Mesothelial cell of epicardium (in vitro differentiated cells): ENCODE measurements at places on chromosomes 12 and 14. TPM values are rescaled to one million over a fixed set of nuclear protein-coding genes. Genes with fewer than 3 reads are reported as not detected.

GRCh38 chr12:59085690-59086089, 165.4 kb upstream of the LRIG3 start:
- no peak for DNase-seq

GRCh38 chr12:20490213-20490612, 121.9 kb downstream of the PDE3A start:
- DNase-seq = no peak

GRCh38 chr14:34035934-34036250, 85.0 kb upstream of the EGLN3 start:
- no peak for DNase-seq

The RSRC2 gene
- 124 to 131 TPM (median 131 TPM) in 3 replicates for total RNA-seq

DNA sequence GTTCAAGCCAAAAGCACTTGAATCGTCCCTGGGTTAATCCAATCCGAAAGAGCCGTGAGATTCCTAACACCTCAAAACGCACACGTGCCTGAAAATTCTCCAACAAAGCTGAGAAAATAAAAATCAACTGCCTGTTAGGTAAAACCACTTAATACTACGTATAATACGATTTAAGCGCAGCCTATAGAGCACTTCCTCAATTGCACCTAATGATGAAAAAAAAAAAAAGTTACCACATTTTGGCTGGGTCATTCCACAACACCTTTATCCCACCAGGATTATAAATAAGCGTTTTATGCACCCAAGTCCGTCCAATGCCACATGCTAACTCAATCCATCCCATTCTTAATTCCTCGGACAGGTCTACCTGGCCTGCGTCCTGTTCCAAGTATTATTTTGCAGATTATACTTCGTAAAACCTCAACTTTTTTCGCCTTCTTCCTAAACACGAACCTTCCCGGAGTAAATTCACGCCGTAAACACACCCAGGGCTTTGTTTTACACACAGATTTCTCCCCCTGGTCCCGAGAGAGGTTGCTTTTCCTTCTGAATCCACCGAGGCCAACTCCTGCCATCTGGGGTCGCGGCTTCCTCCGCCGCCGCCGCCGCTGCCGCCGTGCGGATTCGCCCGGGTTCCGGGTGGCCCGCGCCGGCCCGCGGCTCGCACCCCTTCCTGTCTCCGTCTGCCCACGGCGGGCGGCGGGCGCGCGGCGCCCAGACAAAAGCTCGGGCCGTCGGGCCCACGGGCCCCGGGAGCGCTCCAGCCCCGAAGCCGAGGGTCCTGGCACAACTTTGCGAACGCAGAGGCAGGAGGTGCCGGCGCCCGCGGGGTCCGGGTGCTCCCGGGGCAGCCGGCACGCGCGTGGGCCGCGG, 66.2 kb downstream of the RNF34 start:
- DNase-seq = no peak

DNA sequence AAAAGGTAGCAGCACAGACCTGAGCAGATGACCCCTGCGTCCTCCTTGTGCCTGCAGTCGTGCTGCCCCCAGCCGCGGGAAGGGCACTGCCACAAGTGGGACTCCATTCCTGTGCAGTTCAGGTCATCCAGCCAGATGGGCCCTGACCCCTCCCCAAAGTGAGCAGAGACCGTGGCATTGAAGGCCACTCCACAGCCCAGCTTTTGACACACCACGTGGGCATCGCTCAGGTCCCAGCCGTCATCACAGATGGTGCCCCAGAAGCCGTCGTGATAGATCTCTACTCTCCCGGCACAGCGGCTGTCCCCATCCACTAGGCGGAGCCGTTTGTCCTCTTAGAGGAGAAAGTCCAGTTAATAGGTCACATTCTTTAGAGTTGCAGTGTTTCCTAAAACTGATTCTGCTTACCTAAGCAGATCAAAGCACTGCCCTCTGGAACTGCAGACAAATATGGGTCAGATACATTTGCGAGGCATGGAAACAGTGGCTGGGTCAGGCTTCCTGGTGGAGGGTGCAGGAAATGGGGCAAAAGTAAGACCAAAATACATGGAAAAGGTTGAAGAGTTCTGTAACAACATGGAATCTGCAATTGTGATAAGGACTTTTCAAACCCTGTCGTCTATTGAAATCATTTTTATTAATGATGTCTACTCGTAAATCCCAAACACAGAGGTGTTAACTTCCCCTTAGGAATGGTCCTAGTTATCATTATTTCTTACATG, 69.4 kb downstream of the CD163L1 start:
- no peak for DNase-seq

DNA sequence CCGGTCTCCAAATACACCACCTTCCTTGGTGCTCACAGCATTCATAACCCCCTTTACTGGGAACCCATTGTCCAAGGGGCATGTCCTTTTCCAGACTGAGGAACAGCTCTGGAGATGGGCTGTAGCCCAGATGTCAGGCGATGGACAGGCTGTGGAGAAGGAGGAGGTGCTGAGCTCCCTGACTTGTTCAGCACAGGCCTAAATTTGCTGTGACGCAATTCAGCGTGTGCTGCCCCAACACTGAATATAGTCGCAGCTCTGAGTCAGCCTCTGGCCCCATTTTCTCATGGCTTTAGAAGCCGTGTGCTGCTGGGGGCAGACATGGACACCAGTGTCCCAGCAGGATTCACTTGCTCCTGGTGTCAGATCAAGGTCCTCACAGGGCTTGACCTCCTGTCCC, 269.1 kb downstream of the EMP1 start:
- no peak for DNase-seq

- DNase-seq = no peak
These were observed 334.6 kb downstream of the SYT1 start for GRCh38 chr12:79199166-79199565.

DNA sequence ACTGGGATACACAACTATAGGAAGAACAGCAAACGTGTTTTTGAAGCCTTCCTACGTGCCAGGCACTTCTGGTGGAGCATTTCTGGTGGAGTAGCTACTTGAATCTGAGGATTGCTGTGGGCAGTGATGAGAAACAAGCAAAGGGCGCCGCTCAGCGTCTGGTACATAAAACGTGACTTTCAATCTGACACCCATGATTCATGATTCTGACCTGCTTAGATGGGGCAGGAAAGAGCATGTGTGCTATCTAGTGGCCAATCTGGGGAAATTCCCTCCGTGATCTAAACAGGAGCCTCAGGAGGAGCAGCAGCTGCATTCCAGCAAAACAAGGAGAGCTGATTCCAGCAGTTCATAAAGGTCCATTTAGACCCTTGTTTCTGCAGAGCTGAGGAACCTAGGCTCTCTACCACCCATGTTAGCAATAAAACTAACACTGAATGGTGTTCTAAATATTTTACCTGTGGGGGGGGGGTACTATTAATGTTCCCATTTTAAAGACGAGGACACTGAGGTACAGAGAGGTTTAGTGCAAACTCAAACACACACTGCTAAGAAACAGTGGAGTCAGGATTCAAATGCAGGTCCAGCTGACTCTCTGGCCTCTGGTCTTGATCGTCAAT, 37.8 kb downstream of the PAH start:
- no peak for DNase-seq

The TSPAN19 gene
- 0.31 to 0.66 TPM (median 0.51 TPM) in 3 replicates for total RNA-seq

The PTPRB gene
- total RNA-seq = 1.7 to 2.2 TPM (median 1.9 TPM) in 3 replicates

- no peak for DNase-seq
These were observed 103.5 kb downstream of the CACNA1C start for GRCh38 chr12:2156333-2156732.

The CCDC38 gene
- total RNA-seq = 0.09 to 0.13 TPM in 2 of 3 replicates, not detected in the other

- DNase-seq = no peak
These were observed 24.6 kb upstream of the NUDT14 start for GRCh38 chr14:105205673-105206208.

DNA sequence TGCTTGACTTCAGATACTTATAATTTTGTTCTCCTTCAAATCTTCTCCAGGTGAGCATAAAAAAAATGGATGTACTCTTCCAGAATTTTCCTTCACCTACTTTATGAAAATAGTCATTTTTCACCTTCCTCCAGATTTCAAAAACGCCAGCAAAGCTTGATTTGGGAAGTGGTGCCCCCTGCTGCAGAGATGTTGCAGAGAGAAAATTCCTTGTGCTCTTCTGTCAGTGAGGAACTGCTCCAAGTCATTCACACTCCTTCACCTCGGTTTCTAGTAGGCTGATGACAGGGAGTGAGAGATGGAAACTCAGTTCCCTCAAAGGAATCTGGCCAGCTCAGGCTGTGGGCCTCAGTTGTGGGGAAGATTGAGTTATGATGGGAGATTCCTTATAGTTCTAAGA, 24.2 kb upstream of the RNASE3 start:
- no peak for DNase-seq

The PHLDA1 gene
- total RNA-seq = 23.4 to 24.4 TPM (median 23.6 TPM) in 3 replicates

- no peak for DNase-seq
These were observed 96.1 kb upstream of the DACT1 start for GRCh38 chr14:58541633-58542022.

DNA sequence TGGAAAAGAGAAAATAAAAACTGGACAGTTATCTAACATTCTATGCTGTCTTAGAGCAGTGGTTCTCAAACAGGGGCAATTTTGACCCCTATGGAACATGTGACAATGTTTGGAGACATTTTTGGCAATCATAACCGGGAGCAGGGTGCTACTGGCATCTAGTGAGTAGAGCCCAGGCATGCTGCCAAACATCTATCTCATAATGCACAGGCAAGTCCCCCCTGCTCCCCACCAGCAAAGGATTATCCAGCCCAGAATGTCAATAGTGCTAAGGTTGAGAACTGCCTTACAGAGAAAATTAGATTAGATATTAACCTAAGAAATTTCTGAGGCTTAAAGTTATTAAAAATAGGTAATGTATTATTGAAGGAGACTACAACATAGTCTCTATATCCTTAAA, 22.9 kb upstream of the CATSPERB start:
- DNase-seq = no peak

DNA sequence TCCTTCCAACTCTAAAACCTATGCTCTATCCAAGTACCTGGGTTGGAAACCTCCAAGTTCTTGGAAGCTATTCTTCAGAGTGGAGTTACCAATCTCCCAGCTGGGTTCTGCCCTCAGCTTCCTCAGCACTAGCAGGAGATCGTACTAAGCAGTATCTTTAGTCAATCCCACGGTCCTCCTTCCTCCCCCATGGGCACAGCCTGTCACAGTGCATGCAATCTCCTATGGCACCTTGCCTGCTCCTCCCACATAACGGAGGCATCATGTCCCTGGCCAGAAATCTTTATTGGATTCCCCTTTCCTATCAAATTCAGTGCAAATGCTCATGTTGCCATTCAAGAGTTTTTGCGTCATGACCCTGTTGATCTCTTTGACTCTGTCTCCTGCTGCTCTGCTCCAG, 5.4 kb upstream of the LPAR5 start:
- no peak for DNase-seq

- no peak for DNase-seq
These were observed 77.0 kb downstream of the MSRB3 start for GRCh38 chr12:65355461-65355860.

The SPIC gene
- total RNA-seq = not detected in 3 replicates

DNA sequence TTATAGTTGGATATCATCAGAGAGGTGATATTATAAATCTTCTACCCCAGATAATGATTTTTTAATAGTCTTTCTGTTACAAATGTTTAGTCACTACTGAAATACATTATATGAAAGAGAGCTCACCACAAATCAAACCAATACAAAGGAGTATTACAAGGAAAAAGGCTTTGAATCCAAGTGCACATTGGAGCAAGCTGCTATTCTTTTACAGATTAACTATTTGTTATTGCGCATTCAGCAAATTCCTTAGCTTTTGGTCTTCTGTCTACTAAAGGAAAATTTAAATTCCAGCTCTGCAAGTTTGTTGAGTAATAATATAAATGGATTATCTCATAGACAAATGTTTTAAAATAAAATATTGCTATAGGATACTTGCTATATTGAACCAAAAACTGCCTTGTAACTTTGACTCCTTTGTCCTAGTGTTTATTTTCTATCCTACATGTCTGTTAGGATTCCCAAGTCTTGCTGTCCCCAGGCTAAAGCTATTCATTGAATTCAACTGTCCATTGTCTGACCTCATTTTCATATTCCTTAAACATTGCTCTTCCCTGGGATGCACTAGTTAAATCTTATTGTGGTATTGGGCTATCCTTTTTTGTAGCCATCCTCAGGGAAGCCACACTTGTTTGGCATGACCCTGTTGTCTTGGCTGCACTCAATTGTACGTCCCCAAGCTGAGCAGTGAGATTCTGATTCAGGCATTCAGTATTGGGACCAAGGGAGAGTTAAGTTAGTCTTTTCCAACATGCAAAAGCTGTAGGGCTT, 41.5 kb downstream of the PDE3A start:
- no peak for DNase-seq

The RHOJ gene
- 12.3 to 15.7 TPM (median 15.2 TPM) in 3 replicates for total RNA-seq

DNA sequence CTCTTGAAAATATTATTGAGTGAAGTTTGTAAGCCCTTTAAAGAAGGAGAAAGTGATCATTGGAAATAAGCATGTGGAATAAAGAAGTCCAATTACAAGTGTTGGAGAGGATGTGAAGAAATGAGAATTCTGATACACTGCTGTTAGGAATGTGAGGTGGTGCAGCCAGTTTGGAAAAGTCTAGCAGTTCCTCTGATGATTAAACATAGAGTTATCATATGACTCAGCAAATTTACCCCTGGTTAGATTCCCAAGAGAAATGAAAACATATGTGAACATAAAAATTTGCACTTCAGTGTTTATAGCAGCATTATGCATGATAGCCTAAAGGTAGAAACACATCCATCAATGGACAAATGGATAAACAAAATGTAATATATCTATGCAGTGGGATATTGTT, 319.9 kb downstream of the AEBP2 start:
- DNase-seq = no peak

DNA sequence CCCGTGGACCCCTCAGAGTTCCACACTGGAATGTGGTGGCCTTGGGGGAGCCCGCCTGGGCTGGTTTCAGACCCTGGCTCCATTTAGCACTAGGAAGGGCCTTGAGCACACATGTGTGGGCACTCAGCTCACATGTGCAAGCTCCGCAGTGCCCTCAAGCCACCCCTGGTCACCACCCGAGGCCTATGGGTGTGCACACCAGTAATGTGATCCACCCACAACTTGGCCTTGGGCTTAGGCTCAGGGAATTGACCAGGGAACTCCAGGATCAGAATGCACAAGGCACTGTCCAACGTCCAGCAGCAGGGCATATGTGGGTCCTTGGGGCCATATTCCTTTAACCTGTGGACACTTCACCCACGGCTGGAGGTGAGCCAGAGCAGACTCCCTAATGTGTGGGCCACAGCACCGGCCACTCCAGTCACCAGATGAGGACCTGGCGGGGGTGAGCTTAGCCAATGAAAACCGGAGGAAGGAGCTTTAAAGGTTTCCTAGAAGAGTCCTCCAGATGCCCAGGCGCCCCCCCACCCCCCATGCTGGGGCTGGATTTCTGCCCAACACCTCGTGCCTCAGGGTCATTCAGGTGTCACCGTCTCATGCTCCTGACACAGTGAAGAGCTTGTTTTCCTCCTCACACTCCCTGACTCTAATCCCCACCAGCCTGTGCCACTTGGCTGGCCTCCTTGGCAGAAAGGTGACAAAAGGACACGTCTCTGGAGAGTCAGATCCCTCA, 209.2 kb downstream of the ZFP36L1 start:
- DNase-seq = no peak

The MTERF2 gene
- 19.9 to 24.5 TPM (median 21.2 TPM) in 3 replicates for total RNA-seq

GRCh38 chr12:78442454-78442801, 422.1 kb upstream of the SYT1 start:
- DNase-seq = no peak
